Fibroblast of lung (primary cell): ENCODE measurements at places on chromosomes 5 and 9. TPM values are rescaled to one million over a fixed set of nuclear protein-coding genes. Genes with fewer than 3 reads are reported as not detected.

The PLPPR1 gene
- total RNA-seq, result not detected in 2 replicates

The RLN2 gene
- not detected in 2 replicates for total RNA-seq

The WNK2 gene
- total RNA-seq, result under 0.01 TPM in 1 of 2 replicates, not detected in the other

The NKD2 gene
- total RNA-seq, result under 0.01 and 0.26 TPM in 2 replicates

The ANKDD1B gene
- total RNA-seq, result 0.51 and 0.66 TPM in 2 replicates

The OBP2B gene
- not detected in 2 replicates for total RNA-seq

The SPATA31C1 gene
- total RNA-seq, result not detected in 2 replicates

The AGXT2 gene
- total RNA-seq, result not detected in 2 replicates

The DCAF12 gene
- total RNA-seq, result 9.7 and 10.8 TPM in 2 replicates

The GDA gene
- under 0.01 TPM in 1 of 2 replicates, not detected in the other for total RNA-seq

The FAM170A gene
- not detected in 2 replicates for total RNA-seq

The CHSY3 gene
- total RNA-seq, result 0.99 and 1.3 TPM in 2 replicates

The C9orf153 gene
- 0.17 and 0.51 TPM in 2 replicates for total RNA-seq

The PCDHB9 gene
- total RNA-seq, result 0.26 and 0.99 TPM in 2 replicates

The RNF183 gene
- not detected in 2 replicates for total RNA-seq

The NMUR2 gene
- total RNA-seq, result not detected in 2 replicates

The IL13 gene
- total RNA-seq, result not detected in 2 replicates

The MLANA gene
- total RNA-seq, result not detected in 2 replicates

The TPPP gene
- 0.17 and 0.26 TPM in 2 replicates for total RNA-seq

The DENND4C gene
- total RNA-seq, result 74.2 and 87.0 TPM in 2 replicates

The HRH2 gene
- total RNA-seq, result not detected in 2 replicates

The FABP6 gene
- not detected in 2 replicates for total RNA-seq

The FUT7 gene
- not detected in 2 replicates for total RNA-seq

The CCL27 gene
- 0.26 TPM in 1 of 2 replicates, not detected in the other for total RNA-seq

The KLHL3 gene
- total RNA-seq, result 1.5 and 2.3 TPM in 2 replicates
